Adrenal gland (tissue), 19 donors: ENCODE measurements at places on chromosomes 2 and 18. TPM values are rescaled to one million over a fixed set of nuclear protein-coding genes. Genes with fewer than 3 reads are reported as not detected.

IL18R1 gene
- total RNA-seq, result 1.2 TPM

CPLX4 gene
- not detected for total RNA-seq

PDE1A gene
- total RNA-seq, result 5.5 TPM

CCDC74B gene
- 8.5 TPM for total RNA-seq

LIMS3 gene
- 6.8 TPM for total RNA-seq

AQP12A gene
- total RNA-seq, result not detected

MAB21L4 gene
- not detected for total RNA-seq

DRC1 gene
- 0.14 TPM for total RNA-seq

CSRNP3 gene
- total RNA-seq, result 11.5 TPM

GRCh38 chr2:198232281-198232680 lies 427.9 kb downstream of the PLCL1 start:
- no peak for DNase-seq
- H3K4me3 ChIP-seq, result no peak overlapping the region
- no peaks in the 10 kb centered on the region for H3K36me3 ChIP-seq
- H3K4me1 ChIP-seq, result no peaks in the 10 kb centered on the region
- no peaks in the 10 kb centered on the region for H3K27me3 ChIP-seq

DNA sequence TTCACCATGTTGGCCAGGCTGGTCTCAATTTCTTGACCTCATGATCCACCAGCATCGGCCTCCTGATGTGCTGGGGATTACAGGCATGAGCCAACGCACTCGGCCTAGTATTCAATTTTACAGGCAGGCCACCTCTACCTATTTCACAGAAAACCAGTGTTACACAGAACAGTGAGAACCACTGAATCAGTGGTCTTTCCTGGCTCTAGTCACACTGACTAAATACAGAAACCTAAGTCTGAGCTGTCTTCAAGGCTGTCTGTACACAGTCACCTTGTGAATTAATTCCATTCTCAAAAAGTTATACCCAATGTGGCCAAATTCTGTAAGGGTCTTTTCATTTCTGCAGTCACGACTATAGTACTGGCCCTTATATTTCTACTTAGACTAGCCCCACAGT lies 3.5 kb downstream of the RNF149 start:
- H3K4me1 ChIP-seq, result peaks cover 70% of the 10 kb centered on the region

- no peaks in the 10 kb centered on the region for H3K27me3 ChIP-seq
- no peaks in the 10 kb centered on the region for H3K36me3 ChIP-seq
- no peaks in the 10 kb centered on the region for H3K4me1 ChIP-seq
- DNase-seq, result peak; percentile 61
- no peak overlapping the region for H3K4me3 ChIP-seq
- H3K27ac ChIP-seq, result no peak overlapping the region
Observed at GRCh38 chr18:76922107-76922506, 99.8 kb downstream of the ZNF236 start.

- no peaks in the 10 kb centered on the region for H3K4me1 ChIP-seq
- DNase-seq, result peak; percentile 55
- H3K27ac ChIP-seq, result no peak overlapping the region
Observed at GRCh38 chr18:50507120-50507590, 52.7 kb upstream of the MAPK4 start.

GRCh38 chr2:30225131-30225762 lies 6.1 kb upstream of the LBH start:
- H3K27me3 ChIP-seq, result no peaks in the 10 kb centered on the region
- no peak for DNase-seq
- no peaks in the 10 kb centered on the region for H3K36me3 ChIP-seq
- H3K27ac ChIP-seq, result peak overlapping the region; percentile 58
- H3K4me3 ChIP-seq, result peak overlapping the region; percentile 40
- H3K4me1 ChIP-seq, result peaks cover 12% of the 10 kb centered on the region

- H3K36me3 ChIP-seq, result no peaks in the 10 kb centered on the region
- H3K4me3 ChIP-seq, result no peak overlapping the region
- H3K4me1 ChIP-seq, result no peaks in the 10 kb centered on the region
- no peak for DNase-seq
- H3K27me3 ChIP-seq, result peaks cover 2% of the 10 kb centered on the region
Observed at GRCh38 chr2:236982693-236983455, 102.8 kb upstream of the COPS8 start.

- H3K27ac ChIP-seq, result no peak overlapping the region
- DNase-seq, result no peak
- no peaks in the 10 kb centered on the region for H3K36me3 ChIP-seq
- no peaks in the 10 kb centered on the region for H3K27me3 ChIP-seq
- peaks cover 4% of the 10 kb centered on the region for H3K4me1 ChIP-seq
Observed at GRCh38 chr2:190582736-190583506, 48.4 kb upstream of the NEMP2 start.

DNA sequence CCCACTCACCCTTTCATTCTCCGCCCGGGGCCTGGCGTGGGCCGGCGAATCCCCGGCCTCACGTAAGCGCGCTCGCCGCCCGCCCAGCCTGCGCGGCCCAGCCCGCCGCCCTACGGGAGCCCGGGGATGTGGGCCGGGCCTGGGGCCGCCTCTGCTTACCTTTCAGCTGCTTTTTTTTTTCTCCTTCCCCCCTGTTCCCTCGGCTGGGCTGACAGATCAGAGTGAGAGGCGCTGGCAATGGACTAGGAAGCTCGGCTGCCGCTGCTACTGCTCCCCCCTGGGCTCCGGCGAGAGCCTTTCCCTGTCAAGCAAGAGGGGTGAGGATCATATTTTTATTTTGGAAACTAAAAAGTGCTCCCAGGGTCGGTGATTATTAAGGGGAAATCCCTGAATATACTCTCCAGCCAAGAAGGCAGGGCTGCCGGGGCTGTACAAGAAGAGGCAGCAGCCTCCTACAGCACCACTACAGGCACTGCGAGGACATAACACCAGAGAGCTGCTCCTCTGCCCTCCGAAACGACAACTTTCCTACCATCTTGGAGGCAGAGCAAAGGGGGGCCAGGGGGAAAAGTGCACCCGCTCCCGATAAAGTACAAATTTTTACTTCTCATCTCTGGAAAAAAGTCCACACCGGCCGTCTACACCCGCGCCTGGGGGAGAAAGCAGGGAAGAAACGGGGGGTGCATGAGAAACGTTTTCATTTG lies at the start of gene INO80D:
TSS of gene INO80D (minus strand) at position 433 of the 704 bp plus-strand sequence. CDS start 23,158 bp downstream, outside the sequence.
- peaks cover 36% of the 10 kb centered on the region for H3K4me1 ChIP-seq
- peaks cover 4% of the 10 kb centered on the region for H3K36me3 ChIP-seq
- no peaks in the 10 kb centered on the region for H3K27me3 ChIP-seq
- H3K4me3 ChIP-seq, result peak within 1 kb of the TSS; percentile 91
- DNase-seq, result peak; percentile 82

- no peaks in the 10 kb centered on the region for H3K36me3 ChIP-seq
- no peak overlapping the region for H3K27ac ChIP-seq
- no peaks in the 10 kb centered on the region for H3K27me3 ChIP-seq
- no peak overlapping the region for H3K4me3 ChIP-seq
- no peak for DNase-seq
Observed at GRCh38 chr2:37367984-37368383, 23.6 kb downstream of the QPCT start.

DNA sequence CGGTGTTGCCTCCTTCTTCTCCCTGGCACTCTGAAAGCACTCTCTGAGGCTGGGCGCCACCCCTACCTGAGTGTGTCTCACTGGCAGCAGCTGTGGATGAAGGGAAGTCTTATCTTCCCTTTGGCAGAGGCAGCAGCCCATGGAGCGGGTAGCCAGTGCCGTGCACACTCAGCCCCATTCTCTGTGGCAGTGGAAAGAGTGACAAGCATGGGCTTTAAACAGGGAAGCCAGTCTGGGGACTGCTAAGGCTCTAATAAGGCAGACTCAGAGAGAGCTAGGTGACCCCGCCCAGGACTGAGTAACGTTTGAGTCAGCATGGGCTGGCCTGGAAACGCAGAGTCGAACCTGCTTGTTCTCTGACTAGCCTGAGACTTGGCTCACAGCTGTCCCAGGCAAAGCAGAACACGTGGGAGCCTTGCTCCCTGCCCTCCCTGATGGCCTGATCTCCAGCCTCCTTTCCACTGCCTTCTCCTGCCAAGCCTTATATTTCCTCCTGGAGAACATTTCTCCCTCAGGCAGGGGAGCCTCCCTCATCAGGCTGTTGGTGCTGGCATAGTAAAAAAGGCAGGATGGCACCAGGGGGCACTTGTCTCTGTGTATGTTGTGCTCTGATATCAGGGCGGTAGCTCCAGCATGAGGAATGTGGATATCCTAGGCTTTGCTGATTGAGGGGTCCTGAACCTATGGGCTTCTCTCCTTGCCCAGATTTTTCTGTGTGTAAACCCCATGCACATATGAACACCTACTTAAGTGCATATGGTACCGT lies 93.9 kb upstream of the LGALSL start:
- no peaks in the 10 kb centered on the region for H3K4me1 ChIP-seq
- H3K27me3 ChIP-seq, result no peaks in the 10 kb centered on the region
- DNase-seq, result peak; percentile 95
- H3K27ac ChIP-seq, result no peak overlapping the region
- H3K4me3 ChIP-seq, result no peak overlapping the region

- no peak overlapping the region for H3K4me3 ChIP-seq
- DNase-seq, result no peak
- no peaks in the 10 kb centered on the region for H3K36me3 ChIP-seq
- no peak overlapping the region for H3K27ac ChIP-seq
- H3K27me3 ChIP-seq, result no peaks in the 10 kb centered on the region
- no peaks in the 10 kb centered on the region for H3K4me1 ChIP-seq
Observed at GRCh38 chr18:58525928-58526424, 102.9 kb downstream of the ALPK2 start.

DNA sequence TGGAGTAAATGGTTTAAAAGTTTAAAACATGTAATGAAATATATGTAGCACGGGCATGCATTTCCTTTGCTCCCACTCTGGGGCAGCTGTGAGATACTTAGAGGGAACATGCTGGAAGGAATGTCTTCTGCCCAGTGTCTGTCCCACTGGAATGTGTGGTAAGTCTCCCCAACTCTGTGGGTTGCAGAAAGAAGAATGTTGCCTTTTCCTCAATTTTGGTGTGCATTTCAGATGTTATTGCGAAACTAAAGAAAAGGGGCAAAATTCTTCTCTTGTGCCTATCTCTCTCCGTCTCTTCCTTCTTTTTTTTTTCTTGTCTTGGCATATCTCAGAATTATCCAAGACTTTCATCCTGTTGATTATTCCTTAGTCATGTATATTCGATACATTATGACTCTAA lies 201.1 kb downstream of the SH3RF3 start:
- no peak overlapping the region for H3K4me3 ChIP-seq
- H3K27ac ChIP-seq, result no peak overlapping the region
- no peaks in the 10 kb centered on the region for H3K27me3 ChIP-seq
- DNase-seq, result no peak
- peaks cover 7% of the 10 kb centered on the region for H3K4me1 ChIP-seq
